ENCODE measurements at places on chromosomes 3 and 15. TPM values are rescaled to one million over a fixed set of nuclear protein-coding genes. Genes with fewer than 3 reads are reported as not detected.

DNA sequence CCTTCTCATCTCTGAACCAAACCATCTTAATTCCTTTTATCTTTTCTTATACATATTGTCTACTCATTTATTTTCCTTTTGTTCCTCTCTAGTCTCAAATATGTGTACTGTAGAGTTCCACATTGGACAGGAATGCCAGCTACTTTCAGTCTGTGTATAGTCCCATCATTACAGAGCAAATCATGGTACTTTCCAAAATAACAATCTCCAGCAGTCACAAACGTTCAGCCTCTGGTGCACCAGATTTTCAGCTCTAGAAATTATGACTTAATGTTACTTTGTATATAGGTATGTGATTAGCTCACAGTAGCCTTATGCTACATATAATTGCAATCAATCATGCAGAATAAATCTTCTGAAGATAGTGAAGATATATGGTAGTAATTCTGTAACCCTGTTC lies 32.5 kb upstream of the TM4SF4 start:
- no peak for DNase-seq

GRCh38 chr3:171840811-171841619 lies 2.1 kb upstream of the TMEM212 start:
- no peak for DNase-seq

GRCh38 chr15:90316139-90316538 lies 35.9 kb upstream of the ZNF774 start:
- DNase-seq = no peak

DNA sequence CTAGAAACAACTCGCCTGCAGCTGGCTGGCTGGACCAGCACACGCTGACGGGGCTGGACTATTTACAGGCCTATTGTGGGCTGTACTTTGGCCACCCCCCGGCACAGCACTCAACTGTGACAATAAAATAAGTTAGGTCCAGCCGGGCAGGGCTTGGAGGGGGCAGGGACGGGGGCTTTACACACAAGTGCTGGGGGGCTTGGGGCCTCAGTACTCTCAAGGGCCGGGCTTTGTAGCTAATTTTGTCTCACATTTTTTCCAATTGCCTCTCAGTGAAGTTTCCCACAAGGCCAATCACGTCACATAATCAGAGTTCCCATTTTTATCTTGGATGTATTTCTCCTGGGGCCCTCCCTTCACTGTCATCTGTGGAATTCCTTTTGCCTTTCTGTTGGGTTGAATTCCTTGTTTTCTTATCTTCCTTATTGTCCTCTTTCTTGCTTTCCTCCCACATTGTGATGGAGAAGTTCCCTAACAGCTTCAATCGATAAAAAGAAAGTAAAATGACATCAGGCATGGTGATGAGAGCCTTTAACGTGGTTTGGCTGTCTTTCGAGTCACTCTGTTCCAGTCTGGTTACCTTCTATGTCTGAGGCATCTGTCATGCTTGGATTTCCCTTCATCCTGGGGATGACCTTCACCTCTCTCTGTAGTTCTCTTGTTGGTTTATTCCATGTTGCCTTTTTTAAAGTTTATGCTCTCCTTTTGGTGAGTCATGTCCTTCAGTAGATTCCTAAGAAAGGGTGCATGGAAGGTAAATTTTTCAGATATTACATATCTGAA lies 44.1 kb upstream of the CMTM7 start:
- no peak for DNase-seq

DNA sequence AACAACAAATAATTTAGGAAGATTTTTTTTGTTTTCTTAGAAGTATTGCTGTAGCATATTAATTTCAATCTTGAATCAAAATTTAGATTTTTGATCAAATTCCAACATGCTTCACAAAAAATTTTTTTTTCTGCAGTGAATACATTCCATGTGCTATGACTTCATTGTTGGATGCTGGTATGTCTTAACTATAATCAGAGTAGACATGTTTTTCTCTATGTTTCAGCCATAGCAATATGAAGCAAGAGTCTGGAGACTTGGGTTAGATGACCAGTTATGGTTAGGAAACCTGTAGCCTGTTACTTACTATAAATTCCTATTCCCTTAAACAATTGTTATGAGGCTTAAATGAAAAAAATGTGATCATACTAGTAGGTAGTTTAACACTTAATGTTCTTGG lies 176.1 kb upstream of the CHL1 start:
- no peak for DNase-seq

GRCh38 chr3:90092994-90093393 lies 985.6 kb downstream of the EPHA3 start:
- DNase-seq = no peak

GRCh38 chr15:87154761-87155160 lies 1075.1 kb downstream of the AGBL1 start:
- no peak for DNase-seq

- no peak for DNase-seq
Observed at GRCh38 chr3:7272203-7272602, 411.3 kb downstream of the GRM7 start.

GRCh38 chr3:35680866-35681650 lies 41.7 kb downstream of the ARPP21 start:
- no peak for DNase-seq

DNA sequence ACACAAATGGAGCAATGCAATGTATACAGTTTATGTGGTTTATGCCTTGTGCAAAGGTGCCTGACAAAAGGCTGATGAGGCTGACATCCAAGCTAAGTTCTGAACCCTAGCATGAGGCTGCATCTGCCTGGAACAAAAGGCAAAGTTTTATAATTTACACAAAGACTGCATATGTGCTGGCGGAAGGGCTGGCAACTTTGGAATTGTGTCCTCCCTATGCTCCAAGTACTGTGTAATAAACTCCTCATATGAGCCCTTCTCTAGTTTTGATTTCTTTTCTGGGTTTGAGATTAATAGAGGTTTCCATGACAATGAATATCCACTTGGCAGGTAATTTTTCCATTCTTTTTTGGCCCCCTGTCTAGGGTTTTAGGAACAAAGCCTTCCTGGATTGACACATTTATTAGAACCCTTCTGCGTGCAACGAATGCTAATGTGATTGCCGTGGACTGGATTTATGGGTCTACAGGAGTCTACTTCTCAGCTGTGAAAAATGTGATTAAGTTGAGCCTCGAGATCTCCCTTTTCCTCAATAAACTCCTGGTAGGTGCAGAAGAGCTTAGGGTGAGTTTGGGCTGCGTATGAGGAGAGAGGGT lies 10.8 kb downstream of the PLA1A start:
- DNase-seq = no peak

- no peak for DNase-seq
Observed at GRCh38 chr3:188695241-188695640, 476.5 kb upstream of the TPRG1 start.

DNA sequence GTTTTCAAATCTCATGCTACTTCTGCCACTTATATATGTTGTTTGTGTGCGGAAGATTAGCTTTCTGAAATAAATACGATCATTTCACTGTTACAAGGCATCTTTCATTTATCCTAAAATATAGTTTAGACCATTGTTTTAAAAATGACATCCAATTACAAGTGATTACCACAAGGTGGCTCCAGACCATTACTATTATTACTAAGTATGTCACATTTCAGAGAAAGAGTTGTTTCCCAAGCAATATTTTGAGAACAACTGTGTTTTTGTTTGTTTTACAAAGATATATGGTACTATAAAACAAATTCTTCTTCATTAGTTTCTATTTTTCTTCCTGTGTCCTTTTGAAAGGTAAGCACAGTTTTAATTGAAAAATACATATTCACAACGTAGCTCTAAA lies 136.0 kb upstream of the RAP2B start:
- no peak for DNase-seq

DNA sequence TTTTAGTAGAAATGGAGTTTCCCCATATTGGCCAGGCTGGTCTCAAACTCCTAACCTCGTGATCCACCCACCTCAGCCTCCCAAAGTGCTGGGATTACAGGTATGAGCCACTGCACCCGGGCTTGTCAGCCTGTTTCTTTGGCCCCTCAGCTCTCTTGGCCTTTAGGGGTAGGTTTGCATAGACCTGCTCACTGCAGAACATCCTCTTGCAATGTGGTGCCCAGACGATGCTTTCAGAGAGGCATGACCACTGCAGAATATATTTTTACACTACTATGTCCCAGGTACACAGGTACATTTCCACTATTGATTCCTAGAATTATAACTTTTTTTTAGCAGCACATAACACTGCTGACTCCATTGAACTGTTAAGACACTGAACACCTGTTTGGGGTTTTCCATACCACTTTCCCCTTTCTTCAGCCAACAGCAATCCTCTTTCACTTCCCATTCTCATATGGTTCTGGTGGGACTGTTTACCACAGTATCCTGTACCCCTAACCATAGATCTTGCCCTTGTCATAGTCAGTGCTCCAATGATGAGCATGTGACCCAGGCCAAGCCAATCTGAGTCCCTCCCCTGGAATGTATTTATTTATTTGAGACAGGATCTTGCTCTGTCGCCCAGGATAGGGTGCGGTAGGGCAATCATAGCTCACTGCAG lies 21.1 kb downstream of the CCDC32 start:
- DNase-seq = no peak

The DNAH12 gene
- 0.12 TPM for total RNA-seq

The SIDT1 gene
- 0.08 TPM for total RNA-seq

The C3orf22 gene
- 0.12 TPM for total RNA-seq

The EPB42 gene
- not detected for total RNA-seq

The KCNAB1 gene
- 3.1 TPM for total RNA-seq

The CPN2 gene
- 0.13 TPM for total RNA-seq

The KBTBD13 gene
- total RNA-seq = 5.0 TPM
